Dorsolateral prefrontal cortex (tissue), 122 donors: ENCODE measurements at places on chromosomes 2 and 18. TPM values are rescaled to one million over a fixed set of nuclear protein-coding genes. Genes with fewer than 3 reads are reported as not detected.

RGPD4 gene
- total RNA-seq = 0.20 TPM

HOXD13 gene
- total RNA-seq = not detected

CD302 gene
- total RNA-seq = 7.1 TPM

SCN2A gene
- 198 TPM for total RNA-seq

APCDD1 gene
- total RNA-seq = 35.1 TPM

SERPINB3 gene
- total RNA-seq = not detected

CFC1 gene
- total RNA-seq = 6.6 TPM

TUBA3E gene
- not detected for total RNA-seq

CTAGE1 gene
- not detected for total RNA-seq

NEU2 gene
- not detected for total RNA-seq

SLC19A3 gene
- 4.9 TPM for total RNA-seq

IL36B gene
- not detected for total RNA-seq

UGT1A6 gene
- total RNA-seq = not detected

SGPP2 gene
- total RNA-seq = 19.5 TPM

SIX3 gene
- not detected for total RNA-seq

IGFBP2 gene
- 34.9 TPM for total RNA-seq

FAM136A gene
- total RNA-seq = 23.1 TPM

SPTBN1 gene
- total RNA-seq = 653 TPM

TMEM163 gene
- 17.7 TPM for total RNA-seq

AQP12B gene
- not detected for total RNA-seq

MARS2 gene
- 10.8 TPM for total RNA-seq
